ENCODE measurements at places on chromosomes 2 and 18.

DNA sequence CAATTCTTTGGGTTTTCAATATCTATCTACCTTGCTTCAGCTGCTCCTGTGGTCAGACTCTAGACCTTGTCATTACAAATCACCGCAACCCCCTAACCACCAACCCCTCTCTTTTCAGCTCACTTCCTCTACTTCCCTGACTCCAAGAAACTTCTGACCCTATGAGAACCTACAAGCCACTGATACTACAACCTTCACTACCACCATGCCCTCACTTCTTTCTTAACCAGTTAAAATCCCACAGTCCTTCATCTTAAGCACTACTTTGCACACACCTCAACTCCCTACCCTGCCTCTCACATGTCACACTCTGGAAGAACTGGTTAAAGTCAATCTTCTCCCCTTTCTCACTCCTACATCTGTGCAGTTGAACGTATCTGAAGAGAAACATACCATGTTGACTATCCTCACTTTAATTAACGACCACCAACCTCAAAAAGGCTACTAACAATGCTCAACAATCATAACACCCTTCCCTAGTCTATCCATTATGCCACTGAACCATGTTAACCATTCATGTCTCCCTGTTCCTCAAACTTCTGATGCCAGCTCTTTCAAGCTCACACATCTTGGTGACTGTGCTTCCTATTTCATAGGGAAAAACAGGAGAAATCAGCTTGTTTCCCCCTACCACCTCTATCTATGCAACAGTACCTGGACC is 12.6 kb downstream of the EIF2AK3 start:
- no peak for DNase-seq

DNA sequence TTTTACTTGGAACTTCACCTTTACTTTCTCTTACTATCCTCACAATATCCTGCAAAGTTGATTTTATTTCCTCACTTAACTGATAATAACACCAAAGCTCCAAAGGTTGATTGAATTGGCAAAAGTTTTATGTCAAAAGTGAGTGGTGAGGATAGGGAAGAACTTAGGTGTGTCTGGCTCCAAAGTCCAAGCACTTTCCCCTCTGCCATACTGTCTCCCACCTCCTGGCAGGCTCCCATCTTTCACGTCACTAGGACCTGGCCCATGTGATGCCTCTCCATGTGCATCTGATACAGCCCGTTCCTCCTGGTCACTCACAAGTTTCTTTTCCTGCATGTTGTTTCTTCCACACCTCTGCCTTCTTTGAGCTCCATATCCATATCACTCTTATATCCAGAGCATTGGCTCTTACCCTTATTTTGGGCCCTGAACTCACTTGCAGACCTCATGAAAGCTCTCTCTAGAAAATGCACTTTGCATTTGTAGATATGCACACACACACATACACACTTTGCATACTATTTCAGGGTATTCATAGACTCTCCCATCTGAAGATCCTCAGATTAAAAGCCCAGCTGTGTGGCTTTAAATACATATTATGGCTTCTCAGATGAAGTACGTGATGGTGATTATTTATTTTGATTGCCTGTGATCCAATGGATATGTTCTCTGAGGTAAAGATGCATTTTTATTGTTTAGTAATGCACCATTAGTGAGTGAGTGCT is 12.3 kb downstream of the MEP1B start:
- DNase-seq = no peak

- DNase-seq = no peak
Measured at GRCh38 chr2:232459419-232460035, 3.6 kb downstream of the ALPI start.

GRCh38 chr2:176812246-176812775 is 400.3 kb upstream of the HNRNPA3 start:
- DNase-seq = peak; percentile 15

DNA sequence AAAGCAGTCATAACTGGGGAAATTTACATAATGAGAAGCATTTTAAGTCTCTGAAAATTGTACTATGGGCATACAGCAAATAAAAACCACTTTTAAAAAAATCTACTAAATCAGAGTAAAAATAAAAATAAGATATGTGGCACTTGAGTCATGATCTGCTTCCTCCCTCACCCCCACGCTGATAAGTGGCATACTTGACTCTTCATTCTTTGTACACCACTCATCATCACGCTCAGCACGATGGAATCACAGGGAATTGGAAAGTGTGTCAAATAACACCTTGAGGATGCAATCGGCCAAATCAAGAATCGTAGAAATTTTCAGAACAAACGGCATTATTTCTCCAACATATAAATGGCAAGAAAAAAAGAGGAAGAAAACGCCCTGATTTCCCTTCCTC is 41.1 kb upstream of the REG3G start:
- no peak for DNase-seq

- no peak for DNase-seq
Measured at GRCh38 chr18:4888251-4889040, 308.6 kb downstream of the AKAIN1 start.

DNA sequence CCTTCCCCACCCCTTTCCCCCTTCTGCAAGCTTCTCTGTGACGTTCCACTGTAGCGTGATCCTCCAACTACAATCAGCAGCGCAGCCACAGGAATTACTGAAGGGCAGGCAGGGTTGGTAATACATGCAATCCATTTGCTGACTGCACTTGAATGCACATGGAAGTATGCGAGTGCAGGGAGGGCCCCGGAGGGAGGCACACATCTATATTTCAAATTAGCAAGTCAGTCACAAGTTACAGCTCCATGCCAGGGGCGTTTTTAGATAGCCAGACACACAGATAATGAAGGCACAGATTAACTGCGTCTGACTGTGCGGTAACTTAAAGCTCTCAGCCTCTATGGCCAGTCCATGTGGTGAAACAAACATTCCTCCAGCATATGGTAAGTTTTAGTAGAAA is 209.2 kb upstream of the GATA6 start:
- DNase-seq = no peak

GRCh38 chr2:10847008-10847407 is 34.4 kb upstream of the PDIA6 start:
- DNase-seq = no peak

- DNase-seq = no peak
Measured at GRCh38 chr2:120683701-120684100, 52.0 kb upstream of the GLI2 start.

GRCh38 chr18:13923221-13923620 is 7.9 kb upstream of the MC2R start:
- no peak for DNase-seq

- DNase-seq = no peak
Measured at GRCh38 chr18:69840001-69840400, 107.7 kb downstream of the CD226 start.

DNA sequence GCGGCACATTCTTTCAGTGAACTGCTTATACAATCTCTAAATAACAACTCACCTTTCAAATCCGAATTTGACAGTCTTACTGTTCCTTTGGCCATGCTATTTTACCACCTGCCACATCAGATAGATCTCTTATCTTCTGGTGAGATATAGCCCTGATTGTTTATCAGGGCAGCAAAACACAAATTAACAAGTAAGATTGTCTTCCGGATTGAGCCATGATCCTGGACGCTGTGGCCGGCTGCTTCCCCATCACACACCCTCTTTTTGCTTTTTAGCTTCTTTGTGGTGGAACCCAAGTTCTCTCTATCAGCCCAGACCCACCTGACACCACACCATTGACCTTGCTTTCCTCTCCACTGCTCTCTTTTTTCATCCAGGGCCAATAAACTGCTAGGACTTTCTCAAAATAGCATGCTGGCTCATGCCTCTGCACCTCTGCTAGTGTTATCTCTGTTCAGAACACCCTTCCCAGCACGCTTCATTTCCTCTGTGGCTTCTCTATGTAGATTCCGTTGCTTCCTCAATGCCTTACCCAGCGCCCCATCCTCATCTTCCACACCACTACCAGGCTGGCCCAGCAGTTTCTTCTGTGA is 111.8 kb upstream of the CNTNAP5 start:
- no peak for DNase-seq

- DNase-seq = no peak
Measured at GRCh38 chr2:43634604-43635306, 2.3 kb upstream of the PLEKHH2 start.

Data from amygdala (tissue), 56 donors.